ENCODE measurements at places on chromosomes 7 and 10. TPM values are rescaled to one million over a fixed set of nuclear protein-coding genes. Genes with fewer than 3 reads are reported as not detected.

DNA sequence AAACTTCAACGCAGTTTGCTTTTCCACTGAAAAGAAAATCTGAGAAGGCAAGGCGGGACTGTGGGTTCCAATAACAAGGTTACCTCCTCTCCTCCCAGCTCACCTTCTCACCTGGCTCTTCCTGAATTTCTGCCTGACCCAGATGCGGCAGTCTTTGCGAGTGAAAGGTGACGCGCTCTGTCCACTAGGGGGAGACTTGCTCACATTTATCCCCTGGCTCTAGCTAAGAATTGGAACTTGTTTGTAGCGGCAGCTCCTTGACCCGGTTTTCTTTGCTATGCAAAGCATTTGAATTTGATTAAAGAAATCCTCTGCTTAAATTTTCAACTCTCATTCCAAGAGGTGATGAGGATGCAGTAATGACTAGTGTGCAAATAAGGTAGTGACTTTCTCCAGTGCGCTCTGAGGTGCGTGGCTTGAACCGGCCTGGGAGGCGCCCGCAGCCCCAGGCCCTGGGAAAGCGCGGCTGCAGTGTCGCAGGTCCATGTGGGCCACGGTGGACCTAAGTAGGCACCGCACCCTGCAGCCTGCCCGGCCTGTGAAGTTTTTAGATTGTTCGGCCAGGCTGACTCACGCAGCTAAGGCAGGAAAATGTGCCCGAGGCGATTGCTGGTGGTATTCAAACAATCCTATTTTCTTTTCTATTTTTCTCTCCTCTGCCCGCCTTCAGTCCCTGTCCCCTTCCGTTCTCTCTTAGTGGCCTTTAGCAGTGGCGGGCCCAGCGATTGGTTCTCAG, 336.9 kb upstream of the NPSR1 start:
- peak; percentile 89 for DNase-seq

DNA sequence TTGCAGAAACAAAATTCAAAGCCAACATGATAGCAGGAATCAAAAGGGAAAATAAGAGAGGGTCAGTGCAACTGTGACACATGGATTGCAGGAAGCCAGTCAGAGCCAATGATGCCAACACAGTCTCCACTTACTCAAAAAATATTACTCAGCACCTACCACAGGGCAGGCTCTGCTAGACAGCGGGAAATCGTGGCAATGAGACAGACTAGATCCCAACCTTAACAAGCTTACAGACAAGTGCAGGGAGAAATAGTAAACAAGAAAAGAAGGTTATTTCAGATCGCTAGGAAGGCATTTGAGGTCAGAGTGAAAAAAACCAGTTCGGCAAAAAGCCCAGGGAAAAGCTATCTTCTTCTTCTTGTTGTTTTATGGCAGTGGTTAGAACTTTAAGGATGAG, 45.2 kb upstream of the NPFFR1 start:
- peak; percentile 44 for DNase-seq

GRCh38 chr7:8197994-8198698, 63.8 kb downstream of the ICA1 start:
- DNase-seq, result no peak

- peak; percentile 64 for DNase-seq
Measured at GRCh38 chr7:140672382-140673062, at the start of gene ADCK2. Gene ADCK2, plus strand, starts transcription at chr7:140672945. Its CDS starts 386 bp downstream, at chr7:140673331.

GRCh38 chr10:86387178-86387794, 20.7 kb upstream of the GRID1 start:
- no peak for DNase-seq

The NPFFR1 gene
- not detected for total RNA-seq

The PPP1R3A gene
- total RNA-seq, result not detected

All from G401 (cell line).